ENCODE measurements at places on chromosomes 3 and 15.
A peak's percentile ranks its signal among the peaks of the same experiment; 100 is the strongest.

DNA sequence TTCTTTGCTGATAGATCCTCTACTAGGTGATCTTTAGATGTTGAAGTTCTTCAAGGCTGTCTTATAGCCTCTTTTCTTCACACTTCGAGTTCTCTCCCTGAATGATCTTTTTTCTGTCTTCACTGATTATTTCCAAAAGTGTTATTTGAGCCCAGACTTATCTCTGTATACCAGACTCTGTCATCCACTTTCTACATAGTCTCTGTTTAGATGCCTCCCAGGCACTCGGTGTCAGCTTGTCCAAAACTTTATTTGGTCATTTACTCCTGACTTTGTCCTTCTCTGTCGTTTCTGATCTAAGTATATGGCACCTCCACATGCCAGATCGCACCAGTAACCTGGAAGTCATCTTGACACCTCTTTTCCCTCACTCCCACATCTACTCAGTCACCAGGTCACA, 27.6 kb downstream of the KLHL18 start:
- DNase-seq, result no peak

DNA sequence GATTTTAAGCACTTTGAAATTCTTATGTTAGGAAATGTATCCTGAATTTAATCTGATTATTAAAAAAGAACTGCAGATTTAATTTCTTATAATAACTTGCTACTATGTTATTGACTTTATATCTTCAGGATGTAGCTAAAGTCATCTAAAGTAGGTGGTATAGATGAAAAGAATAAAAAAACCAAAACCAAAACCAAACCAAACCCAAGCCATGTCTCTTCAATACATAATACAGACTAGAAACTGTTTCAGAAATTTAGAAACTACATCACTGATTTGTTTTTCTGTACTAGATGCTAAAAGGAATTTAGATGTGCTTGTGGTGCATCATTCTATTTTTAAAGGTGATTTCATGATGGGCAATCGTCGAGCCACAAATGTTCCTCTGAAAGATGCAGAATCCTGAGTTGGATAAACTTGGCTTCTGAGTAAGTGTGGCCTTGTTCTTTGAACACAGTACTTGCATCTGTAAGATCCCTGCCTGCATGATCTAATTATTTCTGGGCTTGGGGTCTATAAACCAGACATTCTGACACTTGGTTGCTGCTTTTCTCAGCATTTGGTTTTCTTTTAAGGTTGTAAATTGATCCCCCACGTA, 287.1 kb upstream of the SUCLG2 start:
- DNase-seq, result no peak

DNA sequence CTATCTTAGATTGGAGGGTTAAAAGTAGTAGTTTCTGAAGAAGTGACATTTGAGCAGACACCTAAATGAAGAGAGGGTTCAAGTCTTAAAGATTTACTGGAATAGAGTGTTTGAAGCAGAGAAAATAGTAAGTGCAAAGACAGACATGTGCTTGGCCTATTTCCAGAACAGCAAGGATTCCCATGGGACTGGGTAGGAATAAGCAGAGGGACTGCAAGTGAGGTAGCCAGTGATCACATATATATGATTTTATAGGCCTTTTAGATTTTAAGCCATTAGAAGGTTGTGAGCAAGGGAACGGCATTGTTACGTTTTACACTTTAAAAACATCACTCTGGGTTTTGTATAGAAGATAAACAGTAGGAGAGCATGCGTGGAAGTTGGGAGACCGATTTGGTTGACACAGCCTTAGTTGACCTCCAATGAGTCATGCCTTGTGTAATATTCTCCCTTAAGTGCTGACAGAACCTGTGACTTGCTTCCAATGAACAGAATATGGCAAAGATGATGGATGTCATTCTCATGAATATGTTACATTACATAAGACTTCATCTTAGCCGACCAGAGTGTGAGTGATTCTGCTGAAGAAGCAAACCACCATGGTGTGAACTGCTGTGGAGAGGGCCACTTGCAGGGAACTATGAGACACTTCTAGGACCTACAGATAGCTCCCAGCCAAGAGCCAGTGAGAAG, 37.1 kb upstream of the SLC4A7 start:
- DNase-seq, result no peak

DNA sequence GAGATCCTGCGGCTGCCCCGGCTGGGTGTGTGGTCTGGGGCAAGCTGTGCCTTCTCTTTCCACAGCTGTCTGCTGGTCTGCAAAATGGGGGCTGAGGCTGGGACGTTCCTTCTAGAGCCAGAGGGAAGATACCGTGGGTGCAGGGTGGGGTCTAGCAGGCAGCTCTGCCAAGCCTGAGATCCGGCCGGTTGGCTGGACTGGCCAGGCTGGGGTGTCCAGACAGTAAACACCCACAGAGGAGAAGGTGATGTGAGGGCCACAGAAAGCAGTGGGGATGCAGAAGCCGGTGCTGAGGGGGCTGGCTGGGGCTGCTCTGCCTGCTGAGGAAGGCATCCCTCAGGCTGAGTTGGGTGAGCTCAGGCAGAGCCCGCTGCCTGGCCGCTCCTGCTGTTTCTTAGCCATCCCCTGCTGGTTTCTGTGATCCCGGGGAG, 46.1 kb downstream of the FBLN2 start:
- DNase-seq, result no peak

GRCh38 chr3:170425491-170426239, 7.0 kb downstream of the CLDN11 start:
- DNase-seq, result no peak

DNA sequence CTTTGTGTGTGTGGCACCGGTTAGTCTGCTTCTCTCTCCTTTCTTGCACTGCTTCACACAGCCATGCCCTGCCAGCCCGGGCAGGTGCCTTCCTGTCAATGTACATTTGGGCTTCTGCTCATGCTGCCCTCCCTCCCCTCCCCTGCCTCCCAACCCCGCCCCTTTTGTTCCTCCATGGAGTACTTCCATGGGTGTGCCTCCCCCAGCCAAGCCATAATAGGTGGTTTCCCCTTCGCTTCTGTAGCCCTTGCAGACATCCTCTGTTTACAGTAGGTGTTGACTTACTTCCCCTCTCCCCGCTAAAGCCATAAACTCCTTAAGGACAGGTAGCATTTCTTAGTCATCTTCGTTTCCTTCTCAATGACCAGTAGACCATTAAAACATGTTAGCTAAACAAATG, 31.8 kb upstream of the CRTC3 start:
- no peak for DNase-seq

DNA sequence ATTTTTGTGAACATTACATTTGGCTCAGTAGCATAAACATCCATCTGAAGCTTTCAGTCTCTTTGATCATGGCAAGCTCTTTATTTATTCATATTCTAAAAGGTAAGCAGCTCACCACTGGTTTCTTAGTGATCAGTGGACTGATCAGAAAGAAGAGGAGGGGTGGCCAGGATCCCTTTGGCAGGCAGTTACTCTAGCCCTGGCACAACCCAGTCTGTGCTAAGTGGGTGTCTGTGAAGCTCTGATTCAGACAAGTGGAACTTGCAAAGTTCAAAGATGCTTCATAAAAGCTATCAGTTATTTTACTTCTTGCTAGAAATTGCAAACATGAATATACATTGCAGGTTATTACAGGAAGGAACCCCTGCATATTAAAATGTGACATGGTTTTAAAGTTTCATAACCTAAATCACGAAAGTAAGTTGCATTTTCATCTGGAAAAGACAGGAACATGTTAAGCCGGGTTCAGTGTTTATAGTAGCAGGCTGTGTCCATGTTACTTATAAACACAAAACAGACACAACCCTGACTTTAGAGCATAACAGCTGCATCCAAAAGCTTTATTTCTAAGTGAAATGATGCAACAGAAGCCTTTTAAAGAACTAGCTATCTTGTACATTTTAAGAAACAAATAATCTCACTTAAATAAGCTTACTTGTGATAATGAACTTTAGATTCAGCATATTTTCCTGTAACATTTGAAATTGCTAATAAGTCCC, 785.3 kb downstream of the MCTP2 start:
- no peak for DNase-seq

DNA sequence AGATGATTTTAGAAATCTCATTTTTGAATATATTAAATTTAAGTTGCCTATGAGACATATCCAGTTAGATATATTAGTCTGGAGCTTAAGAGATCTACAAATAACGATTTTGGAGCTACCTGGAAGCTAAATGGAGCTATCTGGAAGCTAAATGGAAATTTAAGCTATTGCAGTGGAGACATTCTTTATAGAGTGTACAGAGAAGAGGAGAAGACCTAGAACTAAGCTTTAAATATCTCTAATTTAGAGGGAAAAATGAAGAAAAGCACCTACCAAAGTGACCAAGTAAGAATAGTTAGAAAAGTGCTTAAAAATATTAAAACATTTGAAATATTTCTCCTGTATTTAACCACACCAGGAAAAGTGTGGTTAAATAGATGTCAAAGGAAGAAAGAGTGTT, 28.3 kb downstream of the SPESP1 start:
- DNase-seq, result no peak

GRCh38 chr15:95850837-95851236, 479.7 kb upstream of the NR2F2 start:
- no peak for DNase-seq

DNA sequence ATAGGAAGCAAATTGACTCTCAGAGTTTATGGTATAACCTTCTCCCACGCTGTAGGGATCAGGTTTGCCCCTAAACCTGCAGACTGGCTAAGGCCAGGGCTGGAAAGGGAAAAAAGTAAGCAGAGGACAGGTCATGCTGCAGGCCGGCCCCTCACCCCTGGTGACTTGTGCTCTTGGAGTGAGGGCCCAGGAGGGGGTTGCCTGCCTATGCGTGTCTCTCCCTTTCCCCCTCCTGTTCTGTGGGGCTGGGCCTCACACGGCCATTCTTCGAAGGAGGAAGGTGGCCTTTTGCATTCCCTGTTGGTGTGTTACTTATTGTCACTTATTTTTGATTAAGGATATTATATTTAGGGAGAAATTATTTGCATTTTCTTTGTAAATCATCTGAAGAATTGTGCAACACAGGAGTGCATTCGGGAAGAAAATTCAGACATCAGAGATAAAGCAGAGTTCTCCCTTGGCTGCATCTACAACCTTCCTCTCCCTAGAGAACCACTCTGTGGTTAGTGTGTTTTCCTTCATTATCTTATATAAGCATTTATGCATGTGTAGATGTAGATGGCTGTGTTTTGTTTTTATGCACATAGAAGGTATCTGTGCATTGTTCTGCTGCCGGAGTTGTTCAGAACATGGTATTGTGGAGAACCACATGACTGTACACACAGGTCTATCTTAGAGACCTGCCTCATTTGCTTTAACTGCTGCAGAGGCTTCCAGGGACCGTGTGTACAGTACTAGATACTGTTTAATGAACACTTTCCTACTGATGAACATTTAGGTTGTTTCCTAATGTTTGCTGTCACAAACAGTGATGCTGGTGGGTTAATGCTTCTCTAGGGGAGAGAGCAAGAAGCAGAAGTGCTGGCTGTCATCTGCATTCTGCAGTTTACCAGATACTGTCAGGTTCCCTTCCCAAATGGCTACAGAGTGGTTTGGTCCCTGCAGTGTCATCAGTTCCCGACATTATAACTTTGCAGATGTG, 133.5 kb downstream of the APBA2 start:
- no peak for DNase-seq

GRCh38 chr3:196711838-196712513, at the start of the genes CEP19 and PIGX:
CEP19 (minus strand) TSS chr3:196712250; CDS start chr3:196708657, 3,593 bp downstream.
PIGX (plus strand) TSS chr3:196712377.
- DNase-seq, result peak; percentile 95

- DNase-seq, result no peak
Measured at GRCh38 chr3:58251631-58252035, 14.0 kb downstream of the ABHD6 start.
